ENCODE measurements at places on chromosomes 2 and 18. TPM values are rescaled to one million over a fixed set of nuclear protein-coding genes. Genes with fewer than 3 reads are reported as not detected.

The COLEC12 gene
- total RNA-seq, result not detected

The RESP18 gene
- not detected for total RNA-seq

The TNFAIP6 gene
- not detected for total RNA-seq

The GKN1 gene
- total RNA-seq, result not detected

GRCh38 chr2:216183462-216183861 is 74.3 kb downstream of the XRCC5 start:
- DNase-seq, result no peak

- no peak for DNase-seq
Observed at GRCh38 chr2:195666113-195666712, 9.2 kb downstream of the SLC39A10 start.

DNA sequence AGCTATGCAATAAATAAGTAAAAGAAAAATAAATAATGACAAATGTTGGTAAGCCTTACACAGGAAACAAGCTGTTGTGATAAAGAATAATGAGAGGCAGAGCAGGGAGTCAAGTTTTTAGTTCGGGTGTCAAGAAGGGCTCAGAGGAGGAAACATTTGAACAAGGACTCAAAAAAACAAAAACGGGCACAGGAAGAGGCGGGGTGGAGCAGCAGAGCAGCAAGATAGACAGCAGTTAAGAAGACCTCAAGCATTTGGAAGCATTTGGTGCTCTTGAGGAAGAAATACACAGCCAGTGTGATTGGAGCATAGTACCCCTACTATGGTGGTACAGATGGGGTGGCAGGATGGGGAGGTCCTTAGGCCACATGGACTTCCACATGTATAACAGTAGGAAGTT is 2.8 kb downstream of the TMEM169 start:
- no peak for DNase-seq

- no peak for DNase-seq
Observed at GRCh38 chr18:80200932-80201672, 46.2 kb downstream of the PARD6G start.

- no peak for DNase-seq
Observed at GRCh38 chr18:31595121-31595771, 3.6 kb downstream of the TTR start.

GRCh38 chr2:237408335-237409000 is 5.5 kb downstream of the COL6A3 start:
- DNase-seq, result no peak

DNA sequence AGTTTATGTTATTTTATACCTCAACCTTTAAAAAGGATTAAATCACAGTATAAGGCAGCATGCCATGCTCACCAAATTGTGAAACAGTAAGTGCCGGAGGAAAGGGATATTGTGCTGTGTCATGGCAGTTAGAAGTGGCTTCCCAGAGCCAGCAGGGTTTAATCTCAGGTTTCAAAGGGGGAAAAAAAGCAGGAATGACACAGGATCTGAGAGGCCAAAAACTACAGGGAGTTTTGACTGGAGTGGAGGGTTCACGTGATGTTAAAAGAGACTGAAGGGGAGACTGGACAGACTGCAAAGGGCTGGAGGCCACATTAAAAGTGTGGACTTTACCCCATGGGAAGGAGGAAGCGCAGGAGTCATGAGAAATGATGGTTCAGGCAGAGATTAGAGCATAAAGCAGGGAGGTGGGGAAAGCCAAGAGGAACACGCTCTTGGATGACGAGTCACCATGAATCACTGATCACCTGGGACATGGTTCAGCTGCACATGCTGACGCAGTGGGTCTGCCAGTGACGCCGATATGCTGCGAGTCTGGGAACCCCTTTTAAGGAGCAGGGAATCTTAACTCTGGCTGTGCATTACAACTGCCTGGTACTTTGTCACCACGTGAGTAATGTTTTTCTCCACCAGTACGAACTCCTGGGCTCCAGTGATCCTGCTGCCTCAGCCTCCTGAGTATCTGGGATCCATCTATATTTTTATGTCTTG is 6.1 kb downstream of the CHMP1B start:
- no peak for DNase-seq

DNA sequence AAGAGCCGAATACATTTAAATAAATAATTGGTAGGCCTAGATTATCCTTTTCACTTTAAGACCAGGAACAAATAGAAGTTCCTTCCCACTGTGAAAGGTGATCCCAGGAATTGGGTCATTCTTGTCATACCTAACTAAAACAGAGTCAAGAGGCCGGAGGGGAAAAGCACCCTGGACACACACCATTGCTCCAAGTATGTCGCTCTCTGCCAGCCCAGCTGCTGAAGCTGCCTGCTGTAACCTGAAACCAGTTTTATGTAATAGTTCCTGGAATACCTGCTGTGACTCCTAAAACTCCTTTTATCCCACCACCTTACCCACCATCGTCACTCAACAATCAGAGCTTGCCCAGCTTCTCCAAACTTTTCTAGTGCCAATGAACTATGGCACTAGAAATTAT is 217.1 kb downstream of the PTPRM start:
- no peak for DNase-seq

DNA sequence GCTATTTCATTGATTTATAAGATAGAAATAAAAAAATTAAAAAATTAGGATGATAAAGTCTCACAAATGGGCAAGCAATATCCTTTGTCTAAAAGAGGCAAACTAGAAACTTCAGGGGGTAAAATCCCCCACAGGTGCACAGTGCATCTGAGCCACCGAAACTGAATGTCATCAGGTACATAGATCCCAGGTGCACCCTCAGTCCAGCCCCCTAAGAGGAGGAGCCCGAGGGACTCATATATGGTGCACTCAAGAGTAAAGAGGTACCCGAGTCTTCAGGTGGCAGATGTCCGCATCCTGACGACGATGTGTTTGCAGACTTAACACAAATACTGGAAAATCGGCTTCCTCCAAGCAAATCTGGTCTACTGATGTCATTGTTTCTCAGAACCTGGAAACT is 11.3 kb downstream of the QPCT start:
- DNase-seq, result no peak

GRCh38 chr2:212730994-212731393 is 192.4 kb upstream of the ERBB4 start:
- DNase-seq, result no peak
